CD8-positive, alpha-beta memory T cell (primary cell): ENCODE measurements at places on chromosomes 6 and 20. TPM values are rescaled to one million over a fixed set of nuclear protein-coding genes. Genes with fewer than 3 reads are reported as not detected.

IL20RA gene
- total RNA-seq: not detected

SLC22A1 gene
- 0.22 TPM for total RNA-seq

DEFB113 gene
- total RNA-seq: not detected

POU5F1 gene
- total RNA-seq: not detected

SLC17A9 gene
- 26.4 TPM for total RNA-seq

KIF6 gene
- total RNA-seq: 0.22 TPM

HECA gene
- total RNA-seq: 64.6 TPM

WFDC10B gene
- total RNA-seq: not detected

HFE gene
- 0.37 TPM for total RNA-seq
